Naive B cell (primary cell): ENCODE measurements at places on chromosomes 1 and 21. TPM values are rescaled to one million over a fixed set of nuclear protein-coding genes. Genes with fewer than 3 reads are reported as not detected.

DNA sequence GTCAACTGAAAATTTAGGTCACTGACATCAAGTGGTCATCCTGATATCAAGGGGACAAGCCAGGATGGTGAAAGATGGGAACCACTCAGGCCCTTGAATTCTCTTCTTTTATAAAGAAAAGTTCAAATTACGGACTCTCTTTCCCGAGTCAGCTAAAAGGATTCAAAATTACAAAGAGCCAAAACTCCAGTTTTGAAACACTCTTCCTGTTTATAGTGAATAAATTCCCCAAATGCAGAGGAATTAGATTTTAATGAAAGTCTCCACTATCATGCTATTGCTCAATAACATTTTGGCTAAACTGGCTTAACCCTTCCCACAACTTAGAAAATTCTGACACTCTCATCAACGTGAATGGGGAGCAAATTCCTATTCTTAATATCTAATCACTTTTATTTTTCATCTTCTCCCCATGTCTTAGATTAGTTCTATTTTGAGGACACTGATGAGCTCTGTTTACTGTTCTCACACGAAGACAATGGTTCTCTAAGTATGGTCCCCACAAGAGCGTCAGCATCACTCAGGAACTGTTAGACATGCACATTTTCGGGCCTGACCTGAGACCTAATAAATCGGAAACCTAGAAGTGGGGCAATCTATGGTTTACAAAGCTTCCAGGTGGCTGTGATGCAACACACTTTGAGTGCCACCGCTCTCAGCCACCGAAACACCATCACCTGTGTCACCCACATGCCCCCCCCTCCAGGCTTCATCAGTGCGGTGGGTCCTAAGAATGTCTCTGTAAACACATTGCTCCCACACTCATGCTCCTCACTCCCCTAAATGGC, 64.4 kb upstream of the TIAM1 start:
- no peaks in the 10 kb centered on the region for H3K4me1 ChIP-seq
- H3K27ac ChIP-seq: no peak overlapping the region
- no peak overlapping the region for H3K4me3 ChIP-seq
- no peak for DNase-seq

GRCh38 chr1:88519156-88519555, 164.9 kb upstream of the PKN2 start:
- DNase-seq: no peak
- no peak overlapping the region for H3K4me3 ChIP-seq
- H3K4me1 ChIP-seq: no peaks in the 10 kb centered on the region
- H3K27me3 ChIP-seq: peaks cover 4% of the 10 kb centered on the region

DNA sequence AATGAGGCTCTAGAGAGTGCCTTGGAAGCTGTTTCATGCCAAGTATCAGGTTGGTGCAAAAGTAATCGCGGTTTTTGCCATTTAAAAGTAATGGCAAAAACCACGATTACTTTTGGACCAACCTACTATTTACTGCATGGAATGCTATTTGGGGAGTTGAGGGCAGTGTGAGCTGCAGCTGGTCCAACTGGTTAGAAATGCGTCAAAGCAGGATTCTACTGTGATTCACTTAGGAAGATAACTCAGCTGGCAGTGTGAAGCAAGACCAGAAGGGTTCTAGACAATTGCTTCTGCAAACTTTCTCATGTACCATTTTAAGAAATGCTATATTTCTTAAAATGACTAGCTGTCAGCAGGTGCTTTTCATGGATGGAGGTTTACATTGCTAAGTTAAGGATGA, 21.2 kb upstream of the PLA2G2C start:
- H3K27ac ChIP-seq: no peak overlapping the region
- H3K4me1 ChIP-seq: peaks cover 5% of the 10 kb centered on the region
- H3K4me3 ChIP-seq: no peak overlapping the region
- DNase-seq: no peak
- H3K36me3 ChIP-seq: no peaks in the 10 kb centered on the region

DNA sequence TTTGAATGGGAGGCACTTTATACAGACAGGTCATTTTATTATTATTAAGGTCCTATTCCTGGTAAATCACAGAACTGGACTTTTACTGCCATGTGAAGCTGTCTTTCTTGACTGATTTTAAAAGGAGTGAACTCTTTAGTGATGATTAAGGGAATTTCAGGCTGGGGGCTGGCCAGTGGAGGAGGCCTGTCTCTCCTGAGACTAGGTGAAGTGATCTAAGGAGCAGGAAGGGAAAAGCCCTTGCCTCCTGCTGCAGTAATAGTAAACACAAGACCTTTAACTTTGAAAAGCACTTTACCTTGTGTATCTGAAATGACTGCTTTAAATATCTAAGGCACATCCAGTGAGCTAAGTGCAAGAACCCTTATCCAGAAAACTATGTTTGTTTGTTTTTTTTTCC, 118.0 kb upstream of the SPAG17 start:
- H3K27me3 ChIP-seq: peaks cover 6% of the 10 kb centered on the region
- no peak overlapping the region for H3K27ac ChIP-seq
- H3K4me1 ChIP-seq: no peaks in the 10 kb centered on the region
- no peak for DNase-seq

Gene RCSD1
- 318 TPM for polyA plus RNA-seq

GRCh38 chr1:1665815-1666251, 7.0 kb upstream of the CDK11B start:
- DNase-seq: no peak
- no peaks in the 10 kb centered on the region for H3K27me3 ChIP-seq
- H3K27ac ChIP-seq: peak overlapping the region; percentile 29
- no peaks in the 10 kb centered on the region for H3K4me1 ChIP-seq
- H3K4me3 ChIP-seq: no peak overlapping the region
- no peaks in the 10 kb centered on the region for H3K36me3 ChIP-seq

Gene MANEAL
- 4.7 TPM for polyA plus RNA-seq

DNA sequence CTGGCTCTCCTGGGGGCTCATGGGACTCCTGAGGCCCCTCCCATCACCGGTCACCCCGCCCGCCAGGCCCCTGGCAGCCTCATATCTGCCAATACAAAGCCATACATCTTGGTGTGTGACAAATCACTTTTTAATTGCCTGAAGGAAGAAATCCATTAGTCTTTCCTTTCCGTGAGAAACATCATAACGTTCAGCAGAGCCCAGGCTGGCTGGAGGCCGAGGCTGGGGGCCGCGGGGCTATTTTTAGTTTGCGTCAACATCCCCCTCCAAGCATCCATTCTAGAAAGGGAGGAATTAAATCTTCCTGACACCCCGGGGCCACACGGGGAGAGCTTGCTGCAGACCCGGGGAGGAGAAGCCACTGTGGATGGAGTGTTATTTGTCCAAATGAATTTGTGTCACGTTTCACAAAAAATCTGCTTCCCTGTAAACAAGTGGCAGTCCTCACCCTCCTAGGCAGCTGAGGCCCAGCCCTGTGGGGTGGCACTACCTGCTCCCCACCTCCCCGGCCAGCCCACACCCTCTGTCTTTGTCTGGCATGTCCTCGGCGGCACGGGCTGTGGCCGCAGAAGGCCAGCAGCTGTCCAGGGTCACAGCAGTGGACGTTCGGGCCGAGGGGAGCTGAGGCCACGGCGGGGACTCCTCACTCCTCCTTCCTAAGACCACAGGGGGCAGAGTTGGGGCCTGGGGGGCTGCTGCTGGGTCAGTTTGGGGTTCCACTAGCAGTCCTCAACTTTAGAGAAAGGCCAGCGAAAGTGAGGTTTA, 236.9 kb upstream of the VAMP3 start:
- H3K27ac ChIP-seq: no peak overlapping the region
- no peaks in the 10 kb centered on the region for H3K36me3 ChIP-seq
- peaks cover 9% of the 10 kb centered on the region for H3K27me3 ChIP-seq
- no peaks in the 10 kb centered on the region for H3K4me1 ChIP-seq
- no peak for DNase-seq

- H3K4me1 ChIP-seq: peaks cover 16% of the 10 kb centered on the region
- DNase-seq: no peak
- H3K27me3 ChIP-seq: peaks cover 73% of the 10 kb centered on the region
- H3K27ac ChIP-seq: peak overlapping the region; percentile 87
- no peaks in the 10 kb centered on the region for H3K36me3 ChIP-seq
Observed at GRCh38 chr1:236143104-236143948, 987 bp downstream of the GPR137B start.

DNA sequence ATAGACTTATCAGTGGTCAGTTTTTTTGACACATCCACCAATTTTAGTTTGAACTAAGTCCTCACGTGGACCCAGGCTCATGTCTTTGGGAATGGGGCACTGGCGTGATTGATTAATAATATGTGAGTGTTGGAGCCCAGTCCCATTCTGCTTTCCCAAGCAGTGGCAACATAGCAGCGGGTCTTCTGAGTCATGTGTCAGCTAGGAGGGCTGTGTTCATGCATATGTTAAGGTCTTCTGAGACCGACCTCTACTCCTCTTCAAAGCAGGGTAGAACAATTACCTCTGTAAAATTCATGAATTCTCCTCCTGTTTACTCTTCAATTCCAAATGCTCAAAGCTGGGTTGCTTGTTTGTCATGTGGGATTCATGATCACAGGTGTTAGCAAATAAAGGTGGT, 291.3 kb downstream of the CAMTA1 start:
- no peaks in the 10 kb centered on the region for H3K4me1 ChIP-seq
- H3K36me3 ChIP-seq: no peaks in the 10 kb centered on the region
- H3K27ac ChIP-seq: no peak overlapping the region
- no peak for DNase-seq
- peaks cover 34% of the 10 kb centered on the region for H3K27me3 ChIP-seq

DNA sequence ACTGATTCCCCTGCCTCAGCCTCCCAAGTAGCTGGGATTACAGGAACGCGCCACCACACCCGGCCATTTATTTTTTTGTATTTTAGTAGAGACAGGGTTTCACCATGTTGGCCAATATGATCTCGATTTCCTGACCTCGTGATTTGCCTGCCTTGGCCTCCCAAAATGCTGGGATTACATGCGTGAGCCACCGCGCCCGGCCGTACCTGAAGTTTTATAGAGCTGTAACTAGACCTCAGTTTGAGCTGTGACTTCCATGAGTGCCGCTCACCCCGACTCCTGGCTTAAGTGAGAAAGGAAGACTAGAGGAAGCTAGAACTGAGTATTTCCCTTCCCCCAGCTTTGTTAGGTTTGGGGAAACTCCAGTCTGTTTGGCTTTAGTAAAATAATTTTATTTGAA, 1283.1 kb downstream of the KCNT2 start:
- no peaks in the 10 kb centered on the region for H3K4me1 ChIP-seq
- no peak overlapping the region for H3K27ac ChIP-seq
- H3K27me3 ChIP-seq: no peaks in the 10 kb centered on the region
- no peak overlapping the region for H3K4me3 ChIP-seq
- DNase-seq: no peak

Gene CSF3R
- polyA plus RNA-seq: 4.4 TPM

DNA sequence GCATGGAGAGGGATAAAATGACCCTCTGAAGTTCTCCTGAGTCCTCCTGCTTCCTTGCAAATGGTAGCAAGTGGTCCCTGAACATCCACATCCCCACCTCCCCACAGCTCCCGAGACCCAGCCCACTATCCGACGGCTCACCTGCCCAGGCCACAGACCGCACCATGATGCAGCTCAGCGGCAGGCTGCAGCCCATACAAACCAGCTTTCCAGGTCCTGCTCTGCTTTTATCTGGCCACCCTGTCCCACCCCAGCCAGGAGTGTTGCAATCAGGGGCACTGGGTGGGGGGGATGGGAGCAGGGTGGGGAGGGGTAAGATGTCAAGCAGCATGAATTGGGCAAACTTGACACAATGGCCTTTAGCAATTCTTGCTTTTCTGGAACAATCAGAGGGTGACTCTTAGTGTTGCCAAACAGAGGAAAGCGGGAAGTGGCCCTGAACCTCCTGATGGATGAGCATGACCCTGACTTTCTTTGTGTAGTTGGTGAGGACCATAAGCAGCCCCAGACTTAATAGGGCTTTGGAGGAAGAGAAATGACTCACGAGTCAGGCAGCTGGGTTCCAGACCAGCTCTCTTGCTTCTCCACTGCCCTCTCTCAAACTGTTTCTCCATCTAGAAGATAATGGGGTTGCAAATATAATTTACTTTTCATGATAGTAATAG, at the start of gene CHIT1:
Gene CHIT1 (minus strand): TSS at position 203 of the 665 bp plus-strand sequence. CDS start 37 bp downstream, at position 166.
- no peak for DNase-seq
- H3K4me3 ChIP-seq: no peak within 1 kb of the TSS
- H3K4me1 ChIP-seq: no peaks in the 10 kb centered on the region
- H3K36me3 ChIP-seq: peaks cover 11% of the 10 kb centered on the region

- H3K4me3 ChIP-seq: no peak overlapping the region
- no peak for DNase-seq
- no peaks in the 10 kb centered on the region for H3K4me1 ChIP-seq
- no peaks in the 10 kb centered on the region for H3K36me3 ChIP-seq
- no peaks in the 10 kb centered on the region for H3K27me3 ChIP-seq
Observed at GRCh38 chr21:32463889-32464300, 51.4 kb downstream of the EVA1C start.

GRCh38 chr1:78146205-78146771, 100.5 kb downstream of the GIPC2 start:
- H3K4me3 ChIP-seq: no peak overlapping the region
- H3K27me3 ChIP-seq: peaks cover 18% of the 10 kb centered on the region
- peaks cover 17% of the 10 kb centered on the region for H3K4me1 ChIP-seq
- no peak overlapping the region for H3K27ac ChIP-seq
- no peak for DNase-seq

- peak overlapping the region; percentile 76 for H3K4me3 ChIP-seq
- peaks cover 99% of the 10 kb centered on the region for H3K4me1 ChIP-seq
- no peak for DNase-seq
- no peaks in the 10 kb centered on the region for H3K27me3 ChIP-seq
Observed at GRCh38 chr1:167621780-167622313, 8.2 kb upstream of the RCSD1 start.

DNA sequence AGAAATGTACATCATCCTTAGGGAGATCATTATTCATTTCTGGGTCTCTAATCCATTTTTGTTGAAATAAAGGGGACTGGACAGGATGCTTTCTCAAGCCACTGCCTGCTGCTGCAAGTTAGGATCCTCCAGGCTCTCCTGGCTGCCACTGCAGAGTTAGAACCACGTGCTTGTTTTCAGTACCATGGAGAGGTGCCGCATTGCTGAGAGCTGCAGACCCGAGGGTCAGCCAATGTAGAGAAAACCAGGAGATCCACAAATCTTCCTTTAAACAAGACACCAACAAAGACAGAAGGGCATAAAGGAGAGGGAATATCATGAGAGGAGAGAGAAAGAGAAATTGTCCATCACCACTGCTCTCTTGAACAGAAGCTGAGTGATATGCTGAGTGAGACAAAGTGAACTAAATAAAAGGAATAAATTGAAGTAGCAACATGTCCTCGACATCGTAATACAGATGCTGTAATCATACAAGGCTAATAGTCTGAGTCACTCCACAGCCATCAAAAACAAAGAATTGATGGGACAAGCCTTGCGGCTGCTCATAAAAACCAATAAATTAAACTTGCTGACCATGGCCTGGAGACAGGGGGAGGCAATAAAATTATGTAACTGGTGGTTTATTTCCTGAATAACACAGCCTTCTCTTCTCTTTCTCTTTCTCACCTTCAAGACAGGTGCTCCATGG, 255.7 kb downstream of the OMA1 start:
- H3K4me3 ChIP-seq: no peak overlapping the region
- H3K36me3 ChIP-seq: peaks cover 12% of the 10 kb centered on the region

Gene ZNF436
- 2.3 TPM for polyA plus RNA-seq

Gene KIRREL1
- not detected for polyA plus RNA-seq
